ENCODE measurements at places on chromosomes 4 and X.

DNA sequence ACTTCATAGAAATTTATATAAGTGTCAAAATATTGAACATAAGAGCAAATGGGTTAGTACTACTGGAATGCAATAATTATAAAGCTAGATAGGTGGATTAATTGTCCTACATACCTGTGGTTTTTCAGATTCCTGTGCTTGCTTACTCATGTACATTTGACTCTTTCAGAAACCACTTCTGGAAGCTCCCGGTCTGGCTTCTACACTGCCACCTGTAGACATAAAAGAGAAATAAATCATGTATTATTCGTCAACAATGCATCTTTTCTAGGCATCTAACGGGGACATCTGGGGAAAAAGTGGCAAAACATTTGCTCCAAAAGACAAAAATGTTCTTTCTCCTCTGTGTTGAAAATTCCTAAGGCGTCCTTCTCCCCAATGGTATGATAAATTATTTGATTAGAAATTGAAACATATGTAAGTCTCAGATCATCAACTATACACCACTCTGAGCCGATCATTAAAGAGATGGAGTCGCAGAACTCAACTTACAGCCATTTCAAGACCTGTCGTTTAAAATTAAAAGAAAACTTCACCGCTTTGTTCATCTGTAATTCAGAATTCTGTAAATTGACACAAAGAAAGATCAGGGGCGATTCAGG, 648.7 kb upstream of the DIPK2B start:
- DNase-seq, result no peak

GRCh38 chr4:41933997-41934503, 1.2 kb upstream of the TMEM33 start:
- no peak for DNase-seq

GRCh38 chr4:164464313-164464712, 289.6 kb upstream of the SMIM31 start:
- no peak for DNase-seq

- DNase-seq, result no peak
Measured at GRCh38 chr4:173398779-173399415, at the start of gene SCRG1. Gene SCRG1, minus strand, starts transcription at chr4:173399116. Its CDS starts 7,702 bp downstream, at chr4:173391414.

DNA sequence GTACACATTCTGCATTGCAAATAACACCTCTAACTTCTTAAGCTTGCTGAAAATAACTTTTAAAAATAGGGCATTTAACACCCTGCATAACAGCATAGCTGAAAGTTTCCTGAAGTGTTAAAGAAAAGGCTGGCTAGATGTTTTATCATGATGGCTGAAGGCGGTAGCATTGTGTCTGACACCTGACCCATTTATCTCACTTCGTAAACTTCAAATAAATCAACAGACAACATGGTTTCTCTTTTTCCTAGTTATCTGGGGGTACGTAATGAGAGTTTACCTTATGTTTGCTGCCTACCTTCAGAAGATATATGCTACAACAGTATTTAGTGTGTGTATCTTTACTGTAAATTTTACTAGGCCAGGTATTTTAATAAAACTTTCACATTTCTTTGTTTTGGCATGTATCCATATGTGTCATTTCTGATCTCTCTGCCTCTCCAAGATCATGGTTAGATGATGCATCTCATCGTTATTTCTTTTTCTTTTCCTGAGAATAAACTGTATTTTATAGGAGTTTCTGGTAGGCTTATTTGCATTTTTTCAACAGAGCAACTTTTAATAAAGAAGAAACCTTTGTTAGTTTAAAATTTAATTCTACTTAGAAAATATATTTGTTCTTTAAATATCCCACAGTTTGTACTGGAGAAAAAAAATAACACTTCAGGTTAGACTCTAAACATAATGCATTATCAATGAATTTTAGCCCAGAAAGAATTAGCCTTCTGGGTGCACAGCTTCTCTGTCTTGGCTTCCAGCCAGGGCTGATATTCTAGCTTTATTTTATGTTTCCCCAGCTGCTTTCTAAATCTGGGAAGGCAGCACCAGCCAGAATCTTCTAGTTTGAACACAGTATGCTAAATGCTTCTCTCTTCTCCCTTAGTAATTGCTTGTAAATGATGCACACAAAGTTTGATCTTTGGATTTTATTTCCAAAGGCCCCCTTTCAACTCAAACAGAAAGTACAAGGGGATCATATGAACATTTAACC, 2.9 kb downstream of the NDST4 start:
- no peak for DNase-seq

DNA sequence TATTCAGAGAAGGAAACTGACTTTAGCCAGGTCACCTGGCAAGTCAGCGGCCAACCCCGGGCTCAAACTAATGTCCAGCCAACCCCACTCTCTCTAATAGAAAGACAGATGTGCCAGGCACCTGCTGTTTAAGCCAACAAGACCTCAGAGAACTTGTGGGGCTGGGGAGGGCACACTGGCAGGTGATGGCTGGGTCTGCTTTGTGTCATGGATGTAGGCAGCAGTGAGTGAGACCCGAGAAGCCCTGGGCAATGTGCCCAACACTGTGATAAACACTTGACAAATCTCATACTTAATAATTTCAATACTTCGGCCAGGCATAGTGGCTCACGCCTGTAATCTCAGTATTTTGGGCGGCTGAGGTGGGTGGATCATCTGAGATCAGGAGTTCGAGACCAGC, 9.0 kb upstream of the CD99L2 start:
- DNase-seq, result no peak

DNA sequence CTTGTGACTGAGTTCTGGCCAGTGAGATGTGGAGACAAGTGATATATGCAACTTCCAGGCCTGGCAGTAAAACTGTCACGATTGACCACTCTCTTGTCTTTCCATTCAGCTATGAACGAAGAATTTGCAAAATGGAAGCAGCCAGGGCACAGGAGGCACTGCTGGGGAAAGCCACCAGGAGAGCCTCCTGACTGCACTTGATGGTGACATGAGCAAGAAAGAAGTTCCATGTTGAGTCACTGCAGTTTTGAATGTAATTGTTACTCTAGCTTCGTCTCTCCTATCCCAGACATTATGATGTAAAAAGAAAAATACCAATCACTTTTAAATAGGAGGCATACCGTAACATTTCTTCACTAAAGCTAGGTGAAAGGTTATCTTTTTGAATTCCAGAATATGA, 32.4 kb upstream of the ZCCHC4 start:
- DNase-seq, result no peak

- no peak for DNase-seq
Measured at GRCh38 chr4:176150356-176150682, 45.1 kb downstream of the SPATA4 start.

DNA sequence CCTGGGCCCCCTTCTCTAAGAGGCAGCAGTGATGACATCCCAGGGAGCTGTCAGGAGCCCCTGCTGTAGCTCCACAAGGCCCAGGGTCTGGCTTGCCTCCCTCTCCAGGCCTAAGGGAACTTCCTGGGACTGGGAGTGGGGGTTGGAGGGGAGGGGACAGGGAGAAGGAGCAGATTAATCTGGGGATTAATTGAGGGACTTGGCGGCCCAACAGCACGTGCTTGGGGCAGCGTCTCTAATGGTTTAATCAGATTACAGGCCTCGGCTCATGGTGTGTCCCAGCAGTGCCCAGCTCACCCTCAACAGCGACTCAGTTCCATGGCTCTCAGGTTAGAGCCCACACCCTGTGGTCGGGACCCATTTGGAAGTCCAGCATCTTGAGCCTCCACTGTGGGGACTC, 47.9 kb downstream of the EFNB1 start:
- DNase-seq, result no peak

DNA sequence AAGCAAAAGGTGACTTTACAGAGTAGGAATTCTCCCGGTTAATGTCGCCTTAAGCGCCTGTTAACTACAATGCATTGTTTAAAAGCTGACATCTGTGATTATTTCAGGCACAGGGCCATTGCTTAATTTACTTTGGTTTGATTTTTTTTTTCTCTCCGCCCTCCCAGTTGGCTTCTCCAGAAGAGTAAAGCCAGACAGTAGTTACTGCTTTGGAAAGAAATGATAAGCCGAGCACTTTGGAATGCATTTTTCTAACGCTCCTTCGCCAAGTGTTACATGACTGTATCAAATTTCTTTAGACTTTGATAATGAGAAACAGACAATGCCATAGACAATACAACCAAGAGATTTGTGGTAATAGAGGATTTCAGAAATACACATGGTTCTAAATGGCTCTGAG, 383.0 kb upstream of the TENM3 start:
- no peak for DNase-seq

- DNase-seq, result no peak
Measured at GRCh38 chrX:103220511-103221323, 5.8 kb downstream of the BEX4 start.

- DNase-seq, result no peak
Measured at GRCh38 chr4:94455081-94455480, 3.3 kb downstream of the PDLIM5 start.

Data from T-cell (primary cell).